ENCODE measurements at places on chromosomes 3 and 15. TPM values are rescaled to one million over a fixed set of nuclear protein-coding genes. Genes with fewer than 3 reads are reported as not detected.

DNA sequence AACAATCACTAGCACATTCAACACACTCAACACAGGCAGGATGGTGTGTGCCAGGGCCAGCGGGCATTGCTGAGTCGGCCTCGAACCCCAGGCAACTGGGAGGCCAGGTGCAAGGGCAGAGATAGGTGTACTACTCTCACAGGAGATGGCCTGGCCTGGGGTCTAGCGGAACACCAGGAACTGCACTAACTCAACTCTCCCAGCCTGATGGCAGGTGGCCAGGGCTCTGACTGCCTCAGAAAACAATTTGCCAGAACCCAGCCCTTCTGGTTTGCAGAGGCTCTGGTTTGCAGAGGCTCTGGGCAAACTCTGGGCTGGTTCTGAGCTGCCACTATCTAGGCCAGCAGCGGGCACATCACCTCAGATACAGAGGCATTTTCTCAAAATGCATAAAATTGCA, 229.2 kb upstream of the CHRNA7 start:
- no peaks in the 10 kb centered on the region for H3K4me1 ChIP-seq
- H3K27me3 ChIP-seq = no peaks in the 10 kb centered on the region
- H3K4me3 ChIP-seq = no peak overlapping the region
- no peak overlapping the region for H3K27ac ChIP-seq

Gene RBP2
- total RNA-seq = 2.5 TPM

Gene PLSCR5
- total RNA-seq = not detected

DNA sequence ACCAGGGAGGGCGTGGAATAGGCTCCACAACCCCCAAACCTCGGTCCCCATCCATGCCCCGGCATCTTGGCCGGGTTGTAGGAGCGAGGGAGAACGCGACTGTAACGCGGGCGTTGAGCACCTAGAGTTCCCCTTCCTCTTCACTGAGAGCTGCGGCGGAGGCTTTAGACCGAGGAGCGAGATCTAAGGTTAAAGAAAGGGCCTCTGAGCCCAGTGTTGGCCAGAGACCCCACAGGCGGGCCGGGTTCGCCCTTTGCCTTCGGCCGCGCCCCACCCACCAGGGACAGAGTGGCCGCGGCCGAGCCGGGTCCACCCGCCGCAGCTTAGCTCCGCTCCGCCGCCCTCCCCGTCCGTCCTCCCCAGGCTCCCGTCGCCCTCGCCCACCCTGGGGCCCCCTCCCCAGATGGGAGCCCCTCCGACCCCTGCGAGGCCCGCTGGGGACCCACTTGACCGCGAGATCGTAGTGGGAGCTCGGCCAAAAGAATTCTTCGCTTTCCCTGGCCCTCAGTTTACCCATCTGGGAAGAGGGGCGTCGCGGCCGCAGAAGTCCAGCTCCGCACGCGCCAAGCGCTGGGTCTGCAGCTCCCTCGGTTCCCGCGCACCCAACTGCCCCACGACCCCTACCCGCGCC, 425 bp downstream of the ANPEP start:
- peaks cover 74% of the 10 kb centered on the region for H3K4me1 ChIP-seq
- H3K4me3 ChIP-seq = peak overlapping the region; percentile 94
- H3K27me3 ChIP-seq = no peaks in the 10 kb centered on the region

DNA sequence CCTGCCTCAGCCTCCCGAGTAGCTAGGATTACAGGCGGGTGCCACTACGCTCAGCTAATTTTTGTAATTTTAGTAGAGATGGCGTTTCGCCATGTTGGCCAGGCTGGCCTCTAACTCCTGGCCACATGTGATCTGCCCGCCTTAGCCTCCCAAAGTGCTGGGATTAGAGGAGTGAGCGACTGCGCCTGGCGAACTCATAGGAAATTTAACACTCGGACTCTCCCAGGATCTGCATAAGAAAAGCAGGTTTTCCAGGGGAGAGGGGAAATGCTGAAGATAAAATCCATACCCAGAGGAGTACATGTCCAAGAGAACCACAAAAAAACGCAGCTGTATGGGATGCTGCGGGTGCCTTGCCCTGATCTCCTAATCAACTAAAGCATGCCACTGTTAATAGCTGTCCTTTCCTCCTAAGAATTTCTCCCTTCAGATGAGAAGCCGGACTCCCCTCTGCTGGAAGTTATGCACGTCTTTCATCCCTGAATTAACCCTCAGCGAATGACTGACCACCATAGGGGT, 25.3 kb upstream of the TGFBR2 start:
- no peaks in the 10 kb centered on the region for H3K27me3 ChIP-seq
- H3K4me3 ChIP-seq = no peak overlapping the region
- H3K4me1 ChIP-seq = peaks cover 75% of the 10 kb centered on the region
- no peaks in the 10 kb centered on the region for H3K36me3 ChIP-seq

Gene DPPA2
- total RNA-seq = not detected

- H3K36me3 ChIP-seq = no peaks in the 10 kb centered on the region
- H3K4me3 ChIP-seq = peak overlapping the region; percentile 66
- peak overlapping the region; percentile 83 for H3K27ac ChIP-seq
- peaks cover 4% of the 10 kb centered on the region for H3K27me3 ChIP-seq
- H3K4me1 ChIP-seq = peaks cover 84% of the 10 kb centered on the region
Observed at GRCh38 chr15:70195171-70195570, 97.5 kb upstream of the TLE3 start.

Gene PRC1
- 162 TPM for total RNA-seq

- H3K4me3 ChIP-seq = no peak overlapping the region
- no peaks in the 10 kb centered on the region for H3K4me1 ChIP-seq
- DNase-seq = no peak
- no peak overlapping the region for H3K27ac ChIP-seq
- H3K27me3 ChIP-seq = no peaks in the 10 kb centered on the region
Observed at GRCh38 chr15:59199626-59200465, 6.8 kb upstream of the LDHAL6B start.

DNA sequence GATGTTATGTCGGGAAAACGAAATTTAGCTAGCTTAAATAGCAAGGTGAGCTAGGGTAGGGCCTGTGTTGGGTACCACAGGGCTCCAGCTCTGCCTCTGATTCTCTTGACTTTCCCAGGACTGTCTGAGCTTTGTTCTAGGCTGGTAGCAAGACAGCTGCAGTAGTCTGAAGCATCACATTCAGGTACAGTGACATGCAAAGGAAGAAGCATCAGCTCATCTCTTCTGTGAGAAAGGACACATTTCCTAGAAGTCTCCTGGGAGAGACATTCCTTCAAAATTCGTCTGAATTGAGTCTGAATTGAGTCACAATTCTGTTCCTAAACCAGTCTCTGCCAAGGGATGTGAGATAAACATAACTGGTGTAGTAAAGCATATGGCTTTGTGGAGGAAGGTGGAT, 8.5 kb upstream of the UBXN7 start:
- peaks cover 18% of the 10 kb centered on the region for H3K4me1 ChIP-seq
- no peaks in the 10 kb centered on the region for H3K36me3 ChIP-seq

GRCh38 chr3:13122081-13123012, 49.1 kb upstream of the IQSEC1 start:
- H3K36me3 ChIP-seq = peaks cover 7% of the 10 kb centered on the region
- H3K27ac ChIP-seq = no peak overlapping the region
- no peak overlapping the region for H3K4me3 ChIP-seq
- no peak for DNase-seq
- no peaks in the 10 kb centered on the region for H3K27me3 ChIP-seq
- no peaks in the 10 kb centered on the region for H3K4me1 ChIP-seq

Gene CNTN4
- 0.13 TPM for total RNA-seq

Gene IMPG2
- total RNA-seq = 0.02 TPM

- no peaks in the 10 kb centered on the region for H3K27me3 ChIP-seq
- no peak for DNase-seq
- no peaks in the 10 kb centered on the region for H3K4me1 ChIP-seq
- no peaks in the 10 kb centered on the region for H3K36me3 ChIP-seq
- no peak overlapping the region for H3K27ac ChIP-seq
Observed at GRCh38 chr3:46545818-46546630, 20.1 kb downstream of the LRRC2 start.

DNA sequence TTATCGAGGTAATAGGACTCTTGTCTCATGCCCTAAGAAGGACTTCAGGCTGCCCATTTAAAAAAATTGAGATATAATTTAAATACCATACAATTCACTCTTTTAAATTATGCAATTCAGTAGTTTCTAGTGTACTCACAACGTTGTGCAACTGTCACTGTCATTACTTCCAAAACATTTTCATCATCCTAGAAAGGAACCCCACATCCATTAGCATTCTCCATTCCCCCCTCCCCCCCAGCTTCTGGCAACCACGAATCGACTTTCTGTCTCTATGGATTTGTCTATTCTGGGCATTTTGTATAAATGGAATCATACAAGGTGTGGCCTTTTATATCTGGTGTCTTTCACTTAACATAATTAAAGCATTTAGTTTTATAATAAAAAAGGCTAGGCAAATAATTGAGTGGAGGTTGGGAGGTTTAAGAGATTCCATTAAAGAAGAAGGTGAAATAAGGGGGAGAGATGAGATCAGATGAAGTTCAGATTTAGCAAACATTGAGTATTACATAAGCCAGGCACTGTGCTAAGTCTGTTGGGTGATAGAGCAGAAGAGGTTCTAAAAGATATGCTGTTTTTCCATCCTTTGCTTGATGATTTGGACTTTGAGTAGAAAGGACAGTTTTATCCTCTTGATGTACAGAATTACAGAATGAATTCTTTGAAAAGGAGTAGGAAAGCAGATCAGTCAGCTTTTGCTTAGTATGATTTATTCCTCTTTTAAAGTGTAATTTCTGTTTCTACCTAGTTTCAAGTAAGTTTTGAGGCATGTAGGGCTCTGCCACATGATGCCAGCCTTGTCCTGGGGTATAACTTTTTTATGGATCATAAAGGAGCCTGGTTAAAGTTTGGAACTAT, 36.3 kb downstream of the UBE2E2 start:
- H3K27ac ChIP-seq = no peak overlapping the region
- H3K36me3 ChIP-seq = no peaks in the 10 kb centered on the region
- no peaks in the 10 kb centered on the region for H3K4me1 ChIP-seq
- H3K27me3 ChIP-seq = no peaks in the 10 kb centered on the region
- H3K4me3 ChIP-seq = no peak overlapping the region

DNA sequence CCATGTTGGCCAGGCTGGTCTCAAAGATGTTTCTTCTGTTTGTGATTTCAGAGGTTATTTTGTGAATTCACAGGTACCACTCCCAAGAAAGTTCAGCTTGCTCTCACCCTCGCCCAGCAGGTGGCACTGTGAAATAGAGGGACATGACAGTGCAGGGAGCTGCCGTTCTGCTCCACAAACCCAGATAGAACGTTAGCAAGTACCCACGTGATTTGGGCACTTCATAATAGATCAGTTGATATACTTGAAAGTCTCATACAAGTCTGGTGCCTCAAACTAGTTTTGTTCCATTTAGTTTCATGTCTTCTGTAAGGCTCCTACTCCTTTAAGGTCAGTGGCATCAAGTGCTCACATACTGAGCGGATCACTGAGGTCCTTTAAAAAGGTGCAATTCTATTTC, 45.5 kb downstream of the FILIP1L start:
- peaks cover 94% of the 10 kb centered on the region for H3K4me1 ChIP-seq
- H3K4me3 ChIP-seq = no peak overlapping the region
- no peak overlapping the region for H3K27ac ChIP-seq
- H3K36me3 ChIP-seq = no peaks in the 10 kb centered on the region
- DNase-seq = peak; percentile 79

Gene PDCD6IP
- 116 TPM for total RNA-seq

GRCh38 chr3:171797873-171798272, 12.4 kb downstream of the PLD1 start:
- no peak overlapping the region for H3K4me3 ChIP-seq
- H3K27me3 ChIP-seq = no peaks in the 10 kb centered on the region
- no peak for DNase-seq

Gene ARNT2
- total RNA-seq = 0.69 TPM

DNA sequence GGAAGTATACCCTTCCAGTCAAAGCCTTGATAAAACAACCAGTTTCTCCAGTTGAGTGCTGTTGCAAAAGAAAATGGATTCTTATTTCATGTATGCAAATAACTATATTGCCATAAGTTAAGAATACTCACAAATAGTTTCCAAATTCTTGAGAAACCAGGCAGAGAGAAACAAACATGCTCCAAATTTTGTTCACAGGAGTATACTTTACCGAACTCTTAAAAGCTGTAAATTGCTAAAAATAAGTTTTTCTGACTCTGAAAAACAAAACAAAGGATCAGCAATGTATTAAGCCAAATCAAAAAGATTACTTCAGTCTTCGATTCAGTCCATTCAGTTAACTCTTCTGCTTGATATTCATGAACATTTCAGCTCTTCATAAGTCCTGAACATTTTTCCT, 646.5 kb downstream of the MCTP2 start:
- no peak for DNase-seq
- H3K36me3 ChIP-seq = no peaks in the 10 kb centered on the region
- no peaks in the 10 kb centered on the region for H3K4me1 ChIP-seq
- H3K27me3 ChIP-seq = no peaks in the 10 kb centered on the region
- H3K4me3 ChIP-seq = no peak overlapping the region
- H3K27ac ChIP-seq = no peak overlapping the region

Gene ABHD17C
- total RNA-seq = 2.9 TPM

Gene CCDC191
- total RNA-seq = 1.2 TPM

GRCh38 chr3:42195879-42196330, 70.1 kb downstream of the CCK start:
- no peaks in the 10 kb centered on the region for H3K27me3 ChIP-seq
- H3K36me3 ChIP-seq = peaks cover 83% of the 10 kb centered on the region
- no peak overlapping the region for H3K27ac ChIP-seq
- no peaks in the 10 kb centered on the region for H3K4me1 ChIP-seq
- no peak for DNase-seq

Gene RABL3
- 48.3 TPM for total RNA-seq

DNA sequence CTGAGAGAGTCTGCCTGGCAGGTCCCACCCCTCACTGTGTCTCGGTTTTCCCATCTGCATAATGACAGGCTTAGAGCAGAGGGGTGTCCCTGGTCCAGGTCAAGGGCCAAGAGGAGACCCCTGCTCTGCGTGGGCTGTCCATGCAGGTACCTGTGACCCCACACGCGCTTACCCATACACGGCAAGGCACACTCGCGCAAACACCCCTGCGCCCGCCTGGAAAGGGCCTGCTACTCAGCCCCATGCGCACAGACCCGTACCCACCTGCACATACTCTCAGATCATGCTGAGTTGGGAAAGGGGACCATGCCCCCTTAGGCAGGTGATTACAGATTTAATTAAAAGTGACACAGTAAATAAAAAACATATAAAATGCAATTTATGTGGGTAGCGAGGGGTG, 23.4 kb upstream of the TMEM115 start:
- peaks cover 16% of the 10 kb centered on the region for H3K4me1 ChIP-seq
- no peak for DNase-seq
- H3K36me3 ChIP-seq = no peaks in the 10 kb centered on the region
- H3K27ac ChIP-seq = no peak overlapping the region

GRCh38 chr15:25771338-25771706, 91.8 kb downstream of the ATP10A start:
- H3K36me3 ChIP-seq = no peaks in the 10 kb centered on the region
- no peak overlapping the region for H3K4me3 ChIP-seq
- H3K27me3 ChIP-seq = no peaks in the 10 kb centered on the region
- DNase-seq = no peak

Gene SCN5A
- total RNA-seq = not detected

DNA sequence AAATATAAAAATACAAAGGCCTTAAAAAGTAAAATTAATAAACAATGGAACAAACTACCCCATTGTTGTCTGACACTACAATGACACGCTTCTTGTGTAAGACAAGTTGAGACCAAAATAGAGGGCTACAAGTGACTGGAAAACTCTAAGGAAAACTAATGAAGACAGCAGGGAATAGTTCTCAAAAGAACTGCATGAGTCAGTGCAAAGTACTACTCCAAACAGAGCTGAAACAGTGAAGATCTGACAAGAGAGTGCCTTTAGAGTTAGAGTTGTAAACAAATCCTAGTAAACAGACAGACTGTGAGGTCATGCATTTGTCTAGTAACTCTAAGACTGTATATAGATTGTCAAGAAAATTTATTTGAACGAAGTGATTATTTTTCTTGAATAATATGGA, 233.9 kb downstream of the BBX start:
- no peaks in the 10 kb centered on the region for H3K27me3 ChIP-seq
- no peak overlapping the region for H3K27ac ChIP-seq
- H3K4me3 ChIP-seq = no peak overlapping the region
- peaks cover 4% of the 10 kb centered on the region for H3K36me3 ChIP-seq
- DNase-seq = no peak

Gene NMB
- total RNA-seq = 25.4 TPM

All from HepG2 (cell line).